ENCODE measurements at places on chromosomes 4 and X.

DNA sequence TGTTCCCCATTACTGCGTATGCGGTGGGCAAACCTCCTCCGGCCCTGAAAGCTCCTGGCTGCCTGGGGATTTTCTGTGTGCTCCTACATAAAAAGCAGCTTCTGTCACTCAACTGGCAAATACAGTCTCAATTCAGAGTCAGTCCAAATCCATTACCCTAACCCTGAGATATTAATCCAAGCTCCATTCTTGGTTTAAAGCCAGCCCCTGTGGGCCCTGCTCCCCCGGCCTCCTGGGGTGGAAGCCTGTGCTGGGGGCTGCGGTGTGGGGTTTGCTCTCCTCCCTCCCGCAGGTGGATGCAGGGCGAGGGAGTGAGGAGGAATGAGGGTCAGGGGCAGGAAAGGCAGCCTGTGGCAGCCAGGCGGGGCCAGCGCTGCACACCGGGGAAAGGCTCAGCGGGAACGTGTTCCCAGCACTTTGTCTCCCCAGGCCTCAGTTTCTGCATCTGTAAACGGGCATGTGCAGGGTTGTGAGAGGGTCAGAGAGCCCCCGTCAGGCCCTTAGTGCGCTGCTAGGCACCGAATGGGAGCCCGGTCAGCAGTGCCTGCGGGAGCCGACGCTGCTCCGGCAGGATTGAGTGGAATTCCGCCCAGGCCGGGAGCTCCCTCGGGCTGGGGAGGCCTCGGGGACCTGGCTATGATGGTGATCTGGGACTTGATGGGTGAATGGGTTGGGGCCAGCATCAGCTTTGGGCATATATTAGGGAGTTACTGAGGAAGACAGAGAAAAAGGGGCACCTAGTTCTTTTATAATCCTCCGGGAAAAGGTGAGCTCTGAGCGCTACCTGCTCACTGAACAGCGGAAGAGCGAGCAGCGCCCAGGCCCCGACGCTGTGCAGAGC is 6.3 kb upstream of the RGS12 start:
- DNase-seq = no peak

DNA sequence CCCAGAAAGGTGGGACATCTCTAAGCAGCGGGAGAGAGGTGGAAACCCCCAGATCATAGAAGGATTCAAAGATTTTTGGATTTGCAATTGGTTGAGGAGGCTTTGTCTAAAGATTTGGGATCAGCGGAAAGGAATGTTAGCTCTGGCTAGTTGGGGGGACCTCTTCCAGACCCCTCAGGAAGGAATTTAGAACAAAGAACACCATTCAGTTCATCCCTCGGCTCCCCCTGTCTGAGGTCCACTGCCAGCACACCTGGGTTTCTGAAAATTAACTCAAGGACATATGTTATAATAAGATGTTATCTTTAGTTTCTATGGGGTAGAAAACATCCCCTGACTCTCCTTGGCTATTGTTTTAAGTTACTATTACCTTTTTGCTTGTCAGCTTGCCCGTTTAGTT is 163.6 kb downstream of the CEP135 start:
- DNase-seq = no peak

- no peak for DNase-seq
Observed at GRCh38 chr4:110518889-110519490, 43.0 kb downstream of the ENPEP start.

GRCh38 chrX:70439016-70439415 is 5.6 kb upstream of the DLG3 start:
- DNase-seq = no peak

DNA sequence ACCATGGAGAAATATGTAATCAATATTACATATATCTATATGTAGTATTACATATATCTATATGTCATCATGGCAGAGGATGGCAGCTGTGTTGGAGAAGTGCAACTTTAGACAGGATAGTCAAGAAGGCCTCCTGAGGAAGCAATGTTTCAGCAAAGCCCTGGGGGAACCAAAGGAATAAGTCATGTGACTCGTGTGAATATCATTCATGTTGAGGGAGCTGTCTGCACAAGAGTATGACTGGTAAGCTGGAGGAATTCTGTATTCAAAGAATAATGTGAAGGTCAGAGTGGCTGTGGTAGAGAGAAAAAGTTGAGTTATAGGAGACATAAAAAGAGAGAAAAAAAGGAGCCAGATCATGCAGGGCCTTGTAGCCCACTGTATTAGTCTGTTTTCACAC is 92.9 kb upstream of the EDNRA start:
- DNase-seq = no peak

GRCh38 chr4:60657807-60658206 is 542.3 kb upstream of the ADGRL3 start:
- DNase-seq = no peak

GRCh38 chr4:183370786-183371185 is 48.6 kb upstream of the CLDN24 start:
- DNase-seq = no peak

- no peak for DNase-seq
Observed at GRCh38 chr4:128551280-128551679, 258.2 kb upstream of the JADE1 start.

DNA sequence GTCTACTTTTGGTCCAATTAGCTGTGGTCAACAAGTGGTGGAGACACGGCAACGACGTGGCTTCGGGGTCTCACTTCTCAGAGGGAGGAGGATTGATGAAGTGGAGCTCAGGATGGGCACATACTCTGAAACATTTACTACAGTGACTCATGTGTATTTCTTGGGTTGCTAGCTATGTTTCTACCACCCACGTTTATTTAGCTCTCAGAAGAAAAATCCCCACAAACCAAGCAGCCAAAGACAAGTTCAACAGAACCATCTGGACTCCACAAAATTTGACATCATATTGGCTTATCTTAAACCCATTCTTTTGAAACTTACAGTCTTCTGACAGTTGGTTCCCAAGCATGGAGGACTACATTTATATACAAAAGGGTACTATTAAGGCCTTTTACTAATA is 158.0 kb downstream of the CBLL2 start:
- no peak for DNase-seq

DNA sequence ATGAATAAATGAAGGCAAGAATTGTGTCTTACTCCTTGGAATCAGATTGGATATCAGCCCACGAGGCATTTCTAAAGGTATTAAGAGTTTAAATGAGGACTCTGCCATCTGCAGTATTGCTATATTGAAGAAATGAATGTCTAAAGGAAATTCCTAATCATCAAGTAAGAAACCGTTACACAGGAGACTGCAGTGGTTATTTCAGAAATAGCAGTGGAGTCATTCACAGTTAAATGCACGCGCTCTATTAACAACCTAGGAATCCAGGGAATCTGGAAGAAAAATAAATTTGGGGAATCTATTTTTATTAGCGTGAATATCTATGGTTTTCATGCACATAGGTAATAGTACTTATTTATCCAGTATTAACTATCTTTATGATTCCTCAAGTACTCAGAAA is 334.2 kb downstream of the TENM3 start:
- no peak for DNase-seq

DNA sequence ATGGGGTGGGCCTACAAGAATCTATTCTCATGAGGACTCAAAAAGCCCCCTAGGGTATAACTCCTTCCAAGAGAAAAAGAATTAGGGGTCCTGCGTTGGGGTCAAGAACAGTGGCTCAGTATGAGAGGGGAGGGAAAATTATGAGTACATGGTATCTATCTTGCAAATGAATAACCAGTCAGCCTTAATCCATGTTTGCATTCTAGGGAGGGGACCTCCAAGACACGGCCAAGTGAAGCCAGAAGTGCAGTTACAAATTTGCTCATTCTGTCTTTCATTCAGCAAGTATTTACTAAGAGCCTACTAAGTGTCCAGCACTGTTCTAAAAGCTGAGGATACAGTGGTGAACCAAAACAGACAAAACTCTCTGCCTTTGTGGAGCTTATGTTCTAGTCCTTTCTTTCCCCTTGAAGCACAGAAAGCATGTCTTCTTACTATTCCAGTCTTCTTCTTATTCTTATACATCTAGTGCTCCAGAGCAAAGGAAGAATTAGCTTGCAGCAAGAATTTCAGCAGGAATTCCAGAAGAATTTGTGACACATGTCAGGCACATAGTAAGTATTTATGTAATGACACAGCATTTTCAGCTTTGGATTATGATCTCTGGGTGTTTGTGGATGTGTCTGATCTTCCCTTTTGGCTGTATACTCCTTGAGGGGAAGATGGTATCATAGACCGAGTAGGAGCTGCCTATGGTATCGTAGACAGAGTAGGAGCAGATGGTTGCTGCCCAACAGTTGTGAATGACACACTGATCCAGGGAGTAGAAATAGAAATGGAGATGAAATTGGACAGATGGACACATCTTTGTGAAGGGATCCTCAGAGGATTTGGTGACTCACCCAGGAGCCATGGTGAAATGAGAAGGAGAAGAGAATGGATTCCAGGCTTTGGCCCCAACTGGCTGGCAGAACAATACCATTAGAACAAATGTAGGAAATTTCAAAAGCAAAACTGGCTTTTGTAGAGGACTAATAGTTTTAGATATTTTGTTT is 75.9 kb downstream of the COQ2 start:
- no peak for DNase-seq

GRCh38 chr4:139420652-139421051 is 33.3 kb upstream of the RAB33B start:
- no peak for DNase-seq

GRCh38 chr4:41814565-41814964 is 66.0 kb upstream of the PHOX2B start:
- DNase-seq = no peak

- DNase-seq = no peak
Observed at GRCh38 chr4:77040270-77040669, 35.5 kb downstream of the CCNI start.

- DNase-seq = no peak
Observed at GRCh38 chr4:156322592-156322991, 368.9 kb upstream of the CTSO start.

GRCh38 chr4:27429364-27429871 is 568.8 kb downstream of the STIM2 start:
- DNase-seq = no peak

DNA sequence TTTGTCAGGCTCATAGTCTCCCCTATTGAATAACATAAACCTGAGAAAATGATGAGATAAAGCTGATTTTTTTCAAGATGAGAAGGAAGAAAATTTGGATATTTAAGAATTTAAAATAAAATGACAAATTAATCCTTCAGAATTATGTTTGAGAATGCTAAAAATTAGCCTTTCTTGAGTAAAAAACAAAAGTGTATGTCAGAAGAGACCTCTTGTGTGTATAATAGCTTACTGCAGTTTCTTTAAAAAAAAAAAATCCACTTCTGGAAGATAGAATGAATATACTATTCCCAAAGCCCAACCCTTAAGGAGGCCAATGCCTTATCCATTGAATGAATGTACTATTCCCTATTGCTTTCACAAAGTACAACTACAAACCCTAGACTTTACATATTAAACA is 281.8 kb downstream of the RAPGEF2 start:
- no peak for DNase-seq

DNA sequence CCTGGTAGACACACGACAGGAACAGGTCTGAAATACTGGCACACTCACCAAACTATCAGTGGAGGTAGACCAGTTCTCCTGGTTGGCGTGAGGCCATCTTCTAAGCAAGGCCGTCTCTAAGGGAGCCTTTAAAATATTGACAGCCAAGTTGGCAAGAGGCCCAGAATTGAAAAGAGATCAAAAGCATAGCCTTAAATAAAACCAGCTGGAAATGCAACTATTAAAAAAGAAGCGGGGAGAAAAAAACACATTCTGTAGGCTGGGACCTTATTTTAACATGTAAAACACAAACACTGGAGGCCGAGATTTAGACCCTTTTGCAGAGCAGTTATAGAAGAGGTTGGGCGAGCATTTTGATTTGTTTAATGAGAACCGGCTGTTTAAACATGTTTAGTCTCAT is 233.0 kb upstream of the CLNK start:
- DNase-seq = no peak

- DNase-seq = no peak
Observed at GRCh38 chr4:15455290-15455689, 14.4 kb upstream of the CC2D2A start.

- DNase-seq = no peak
Observed at GRCh38 chr4:3675251-3676115, 90.7 kb upstream of the ADRA2C start.

- DNase-seq = no peak
Observed at GRCh38 chr4:156477636-156478035, 494.0 kb downstream of the PDGFC start.

DNA sequence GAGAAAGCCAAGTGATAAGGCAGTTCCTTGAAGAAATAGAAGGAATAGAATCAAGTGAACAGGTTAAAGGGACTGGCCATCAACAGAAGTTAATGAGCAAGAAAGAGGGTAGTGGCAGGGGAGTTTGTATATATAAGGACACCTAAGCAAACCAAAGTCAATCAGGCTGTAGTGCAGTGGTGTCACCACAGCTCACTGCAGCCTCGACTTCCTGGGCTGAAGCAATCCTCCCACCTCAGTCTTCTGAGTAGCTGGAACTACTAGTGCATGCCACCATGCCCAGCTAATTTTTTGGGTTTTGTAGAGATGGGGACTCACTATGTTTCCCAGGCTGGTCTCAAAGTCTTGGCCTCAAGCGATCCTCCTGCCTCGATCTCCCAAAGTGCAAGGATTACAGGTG is 15.9 kb downstream of the ACOT9 start:
- no peak for DNase-seq

DNA sequence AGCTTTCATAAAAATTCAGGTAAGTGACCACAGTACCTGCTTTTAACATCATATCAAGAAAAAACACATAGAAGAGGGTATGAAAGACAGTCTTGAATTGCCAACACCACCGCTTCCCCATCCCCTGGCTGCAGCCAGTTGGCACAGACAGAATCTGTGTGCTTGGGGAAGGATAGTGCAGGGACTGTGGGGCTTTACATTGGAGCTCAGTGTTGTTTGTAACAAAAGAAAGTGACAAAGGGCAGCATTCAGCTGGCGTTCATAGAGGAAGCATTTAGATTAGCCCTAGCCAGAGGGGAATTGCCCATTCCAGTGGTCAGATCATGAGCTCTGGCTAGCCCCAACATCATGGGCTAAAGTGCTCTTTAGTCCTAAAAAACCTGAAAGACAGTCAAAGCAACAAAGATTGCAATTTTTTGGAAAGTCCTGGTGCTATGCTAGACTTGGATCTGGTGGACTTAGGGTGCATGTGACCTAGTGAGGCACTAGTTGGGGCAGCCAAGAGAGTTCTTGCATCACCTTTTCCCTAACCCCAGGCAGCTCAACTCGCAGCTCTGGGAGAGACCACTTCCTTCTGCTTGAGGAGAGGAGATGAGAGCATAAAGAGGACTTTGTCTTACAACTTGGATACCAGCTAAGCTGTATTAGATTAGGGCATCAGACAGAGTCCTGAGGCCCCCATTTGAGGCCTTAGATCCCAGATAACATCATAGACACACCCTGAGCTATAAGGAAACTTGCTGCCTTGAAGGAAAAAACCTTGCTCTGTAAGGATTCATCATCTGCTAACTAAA is 1602.4 kb upstream of the ADGRL3 start:
- no peak for DNase-seq

DNA sequence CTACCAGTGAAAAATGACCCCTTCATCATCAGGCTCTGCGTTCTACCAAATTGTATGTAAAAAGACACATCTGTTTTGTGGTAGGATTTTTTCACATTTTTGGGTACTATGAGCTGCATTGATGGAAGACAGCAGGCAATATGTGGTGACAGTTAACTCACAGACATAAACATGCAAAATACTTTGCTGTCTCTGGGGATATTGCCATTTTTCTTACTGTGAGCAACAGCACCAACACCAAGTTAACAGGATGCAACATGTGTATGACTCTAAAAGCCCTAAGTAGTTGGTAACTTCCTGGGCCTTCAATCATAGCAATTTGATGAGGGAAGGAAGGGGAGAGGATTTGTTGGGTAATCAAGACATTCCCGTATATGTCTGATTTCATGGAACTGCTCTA is 56.4 kb upstream of the DRP2 start:
- DNase-seq = no peak

GRCh38 chr4:118158763-118159375 is 124.6 kb downstream of the NDST3 start:
- DNase-seq = no peak

- DNase-seq = no peak
Observed at GRCh38 chr4:36323816-36324419, 42.5 kb downstream of the DTHD1 start.
